Transverse colon (tissue), 4 donors: ENCODE measurements at places on chromosomes 1 and 21. TPM values are rescaled to one million over a fixed set of nuclear protein-coding genes. Genes with fewer than 3 reads are reported as not detected.

SLC35E2B gene
- 101 TPM for total RNA-seq

PIGM gene
- 8.2 TPM for total RNA-seq

CELA2B gene
- total RNA-seq = not detected

ASPM gene
- 13.9 TPM for total RNA-seq

DSCAM gene
- total RNA-seq = 0.16 TPM

RUNX3 gene
- total RNA-seq = 3.4 TPM

FALEC gene
- not detected for total RNA-seq

KRTAP19-3 gene
- total RNA-seq = not detected

- H3K4me1 ChIP-seq = no peaks in the 10 kb centered on the region
- no peaks in the 10 kb centered on the region for H3K27me3 ChIP-seq
- H3K36me3 ChIP-seq = no peaks in the 10 kb centered on the region
- no peak overlapping the region for H3K4me3 ChIP-seq
- H3K27ac ChIP-seq = no peak overlapping the region
Measured at GRCh38 chr1:163737261-163737660, 415.5 kb downstream of the NUF2 start.

- H3K4me1 ChIP-seq = peaks cover 12% of the 10 kb centered on the region
- H3K4me3 ChIP-seq = no peak overlapping the region
- no peak overlapping the region for H3K27ac ChIP-seq
- H3K36me3 ChIP-seq = no peaks in the 10 kb centered on the region
Measured at GRCh38 chr1:77416692-77417450, 135.1 kb downstream of the AK5 start.

DNA sequence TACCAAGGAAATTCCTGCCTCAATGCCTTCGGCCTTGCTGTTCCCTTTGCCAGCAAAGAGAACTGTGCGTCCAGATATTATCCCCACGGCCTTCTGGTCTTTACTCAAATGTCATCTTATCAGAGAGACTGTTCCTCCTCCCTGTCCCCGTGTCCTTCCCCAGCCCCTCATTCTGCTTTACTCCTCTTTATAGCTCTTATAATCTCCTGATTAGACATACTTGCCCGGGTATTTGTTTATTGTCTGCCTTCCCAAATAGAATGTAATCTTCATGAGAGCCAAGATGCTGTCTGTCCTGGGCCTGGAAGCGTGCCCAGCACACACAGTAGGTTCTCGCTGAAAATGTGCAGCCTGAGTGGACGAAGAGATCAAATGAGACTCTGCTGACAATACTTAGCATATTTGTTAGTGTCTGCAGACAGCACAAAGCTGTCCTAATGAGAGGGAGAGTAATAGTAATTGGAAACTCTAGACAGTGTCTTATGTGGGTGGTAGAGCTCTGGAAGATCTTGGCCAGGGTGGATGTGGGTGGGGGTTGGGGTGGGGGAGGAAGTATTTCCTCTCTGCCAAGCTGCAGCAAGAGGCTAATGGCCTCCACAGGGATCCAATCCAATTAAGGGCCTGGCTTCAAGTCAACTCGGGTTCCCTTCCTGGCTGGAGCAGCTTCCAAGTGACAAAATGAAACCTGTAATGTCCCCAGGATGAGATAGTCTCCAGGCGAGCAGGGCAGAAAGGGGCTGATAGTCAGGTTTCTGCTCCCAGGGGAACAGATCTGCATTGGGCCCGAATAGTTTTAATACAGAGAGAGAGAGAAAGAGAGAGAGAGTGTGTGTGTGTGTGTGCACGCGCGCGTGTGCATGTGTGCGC, 9.5 kb upstream of the CLIC4 start:
- H3K36me3 ChIP-seq = no peaks in the 10 kb centered on the region
- no peaks in the 10 kb centered on the region for H3K27me3 ChIP-seq
- peak overlapping the region; percentile 46 for H3K27ac ChIP-seq
- H3K4me1 ChIP-seq = peaks cover 15% of the 10 kb centered on the region

DNA sequence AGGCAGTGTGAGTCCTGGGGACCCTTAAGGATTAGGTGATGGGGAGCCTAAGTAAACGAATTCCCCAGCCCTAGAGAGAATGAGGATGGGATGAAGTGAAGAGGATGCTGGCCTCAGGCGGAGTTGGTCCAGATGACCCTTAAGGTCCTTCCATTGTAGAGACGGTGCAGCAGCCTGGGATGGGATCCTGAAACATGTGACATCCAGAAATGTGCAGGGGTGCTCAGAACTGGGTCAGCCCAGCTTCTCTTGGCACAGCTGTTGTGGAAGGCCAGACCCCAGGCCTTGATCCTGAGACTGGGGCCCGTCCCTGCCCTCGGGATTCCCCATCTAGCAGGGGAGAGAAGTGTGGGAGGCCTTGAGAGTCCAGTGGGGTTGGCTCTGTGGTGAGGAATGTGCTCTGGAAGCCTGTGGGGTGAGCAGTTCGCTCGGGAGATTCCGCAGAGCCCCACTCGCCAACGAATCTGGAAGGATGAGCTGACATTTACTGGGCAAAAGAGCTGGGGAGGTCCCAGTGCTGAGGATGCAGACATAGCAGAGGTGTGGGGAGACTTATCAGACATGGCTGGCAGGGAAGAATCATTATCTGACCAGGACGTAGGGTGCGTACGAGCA, 28.1 kb downstream of the A3GALT2 start:
- no peak overlapping the region for H3K27ac ChIP-seq
- H3K36me3 ChIP-seq = no peaks in the 10 kb centered on the region
- peaks cover 4% of the 10 kb centered on the region for H3K4me1 ChIP-seq
- DNase-seq = no peak
- no peak overlapping the region for H3K4me3 ChIP-seq

- no peaks in the 10 kb centered on the region for H3K27me3 ChIP-seq
- H3K4me3 ChIP-seq = no peak overlapping the region
- no peaks in the 10 kb centered on the region for H3K36me3 ChIP-seq
- H3K27ac ChIP-seq = peak overlapping the region; percentile 88
- peak; percentile 93 for DNase-seq
Measured at GRCh38 chr1:209652873-209653401, 712 bp upstream of the LAMB3 start.

- no peak overlapping the region for H3K4me3 ChIP-seq
- H3K27me3 ChIP-seq = no peaks in the 10 kb centered on the region
- DNase-seq = peak; percentile 85
- H3K27ac ChIP-seq = peak overlapping the region; percentile 78
- H3K36me3 ChIP-seq = no peaks in the 10 kb centered on the region
Measured at GRCh38 chr1:46187106-46187869, 10.9 kb downstream of the POMGNT1 start.

GRCh38 chr1:5730272-5731109, 261.7 kb downstream of the NPHP4 start:
- no peak overlapping the region for H3K4me3 ChIP-seq
- H3K27me3 ChIP-seq = peaks cover 8% of the 10 kb centered on the region
- no peak overlapping the region for H3K27ac ChIP-seq
- no peaks in the 10 kb centered on the region for H3K4me1 ChIP-seq

DNA sequence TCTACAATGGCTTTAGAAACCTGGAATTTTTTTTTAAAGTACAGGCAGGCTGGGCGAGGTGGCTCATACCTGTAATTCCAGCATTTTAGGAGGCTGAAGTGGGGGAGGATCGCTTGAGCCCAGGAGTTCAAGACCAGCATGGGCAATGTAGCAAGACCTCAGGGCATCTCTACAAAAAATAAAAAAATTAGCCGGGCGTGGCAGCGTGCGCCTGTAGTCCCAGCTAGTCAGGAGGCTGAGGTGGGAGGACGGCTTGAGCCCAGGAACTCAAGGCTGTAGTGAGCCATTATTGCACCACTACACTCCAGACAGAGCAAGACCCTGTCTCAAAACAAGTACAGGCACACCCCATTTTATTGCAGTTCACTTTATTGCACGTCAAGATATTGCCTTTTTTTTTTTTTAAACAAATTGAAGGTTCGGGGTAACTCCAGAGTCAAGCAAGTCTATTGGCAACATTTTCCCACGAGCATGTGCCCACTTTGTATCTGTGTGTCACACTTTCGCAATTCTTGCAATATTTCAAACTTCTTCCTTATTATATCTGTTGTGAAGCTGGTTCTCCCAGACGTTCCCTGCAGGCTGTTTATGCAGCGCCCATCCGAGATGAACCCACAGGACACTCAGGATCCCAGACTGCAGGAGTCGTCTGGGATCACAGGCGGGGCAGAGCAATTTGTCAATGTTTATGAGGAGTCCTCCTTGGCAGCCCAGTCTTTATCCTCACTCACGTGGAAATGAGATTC, 4.7 kb downstream of the HES2 start:
- H3K27ac ChIP-seq = peak overlapping the region; percentile 73
- peaks cover 63% of the 10 kb centered on the region for H3K27me3 ChIP-seq
- no peaks in the 10 kb centered on the region for H3K36me3 ChIP-seq
- DNase-seq = peak; percentile 55
- no peak overlapping the region for H3K4me3 ChIP-seq
- H3K4me1 ChIP-seq = peaks cover 48% of the 10 kb centered on the region

- peaks cover 3% of the 10 kb centered on the region for H3K4me1 ChIP-seq
- no peak for DNase-seq
- H3K27ac ChIP-seq = no peak overlapping the region
- no peaks in the 10 kb centered on the region for H3K36me3 ChIP-seq
- no peak overlapping the region for H3K4me3 ChIP-seq
- no peaks in the 10 kb centered on the region for H3K27me3 ChIP-seq
Measured at GRCh38 chr1:221442056-221442455, 299.8 kb downstream of the DUSP10 start.

GRCh38 chr1:16618719-16619118, 5.4 kb upstream of the NBPF1 start:
- no peak overlapping the region for H3K4me3 ChIP-seq
- peaks cover 10% of the 10 kb centered on the region for H3K4me1 ChIP-seq
- DNase-seq = peak; percentile 33

GRCh38 chr1:94063379-94063778, 57.6 kb downstream of the ABCA4 start:
- peaks cover 1% of the 10 kb centered on the region for H3K4me1 ChIP-seq
- no peaks in the 10 kb centered on the region for H3K36me3 ChIP-seq
- peak; percentile 35 for DNase-seq
- H3K27ac ChIP-seq = no peak overlapping the region

DNA sequence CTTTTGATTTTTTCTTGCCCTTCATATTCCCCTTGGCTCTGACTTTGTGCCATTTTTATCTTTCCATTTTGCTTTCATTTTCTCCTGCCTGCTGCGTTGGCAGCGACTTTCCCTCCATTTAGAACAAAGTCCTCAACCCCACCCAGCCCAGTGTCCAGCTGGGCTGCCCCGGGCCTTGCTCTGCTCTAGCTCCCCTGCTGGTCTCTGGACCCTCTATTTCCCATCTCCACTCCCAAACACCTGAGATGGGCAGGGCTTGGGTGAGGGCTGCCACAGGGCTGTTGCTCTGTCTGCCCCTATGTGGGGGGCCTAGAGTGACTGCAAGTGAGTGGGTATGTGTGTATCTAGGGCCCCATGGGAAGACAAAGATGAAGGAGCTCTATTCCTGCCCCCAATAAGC, 7.3 kb upstream of the ADAM15 start:
- no peak overlapping the region for H3K4me3 ChIP-seq
- no peaks in the 10 kb centered on the region for H3K36me3 ChIP-seq
- DNase-seq = peak; percentile 61
- H3K27me3 ChIP-seq = no peaks in the 10 kb centered on the region

DNA sequence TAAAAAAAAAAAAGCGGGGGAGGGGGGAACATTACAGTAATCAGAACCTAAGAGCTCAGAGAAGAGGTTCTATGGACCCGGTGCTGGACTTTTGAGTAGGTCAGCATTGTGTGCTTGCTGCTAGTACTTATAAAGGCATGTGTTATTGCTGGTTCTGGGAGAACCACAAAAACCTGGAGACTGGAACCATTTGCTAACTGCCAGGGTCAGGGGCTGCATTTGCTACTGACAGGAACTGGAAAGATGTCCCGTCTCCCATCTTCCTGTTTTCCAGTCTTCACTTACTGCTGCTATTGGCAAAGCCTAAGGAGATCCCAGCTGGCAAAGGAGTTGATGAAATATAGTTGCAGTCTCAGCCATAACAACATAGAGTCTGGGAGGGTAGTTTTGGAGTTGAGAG, 4.3 kb downstream of the RNF2 start:
- no peaks in the 10 kb centered on the region for H3K27me3 ChIP-seq
- no peak for DNase-seq
- H3K36me3 ChIP-seq = no peaks in the 10 kb centered on the region
- H3K4me1 ChIP-seq = peaks cover 20% of the 10 kb centered on the region

GRCh38 chr1:57072401-57073110, 106.7 kb upstream of the C8B start:
- DNase-seq = no peak
- H3K27me3 ChIP-seq = no peaks in the 10 kb centered on the region
- H3K27ac ChIP-seq = no peak overlapping the region
- no peaks in the 10 kb centered on the region for H3K4me1 ChIP-seq
- no peaks in the 10 kb centered on the region for H3K36me3 ChIP-seq
- no peak overlapping the region for H3K4me3 ChIP-seq

DNA sequence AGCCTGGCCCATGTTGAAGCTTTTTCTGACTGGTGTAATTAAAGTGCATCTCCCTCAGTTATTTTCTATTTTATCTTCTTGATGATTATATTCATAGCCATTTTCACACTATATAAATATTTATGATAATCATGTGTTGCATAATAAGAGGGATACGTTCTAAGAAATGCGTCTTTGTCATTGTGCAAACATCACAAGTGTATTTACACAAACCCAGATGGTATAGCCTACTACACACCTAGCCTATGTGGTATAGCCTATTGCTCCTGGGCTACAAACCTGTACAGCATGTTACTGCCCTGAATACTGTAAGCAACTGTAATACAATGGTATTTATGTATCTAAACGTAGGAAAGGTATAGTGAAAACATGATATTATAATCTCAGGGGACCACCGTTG, 88.1 kb downstream of the BACH1 start:
- no peak overlapping the region for H3K27ac ChIP-seq
- DNase-seq = no peak
- H3K36me3 ChIP-seq = no peaks in the 10 kb centered on the region

- H3K4me3 ChIP-seq = no peak overlapping the region
- H3K4me1 ChIP-seq = no peaks in the 10 kb centered on the region
- H3K27me3 ChIP-seq = no peaks in the 10 kb centered on the region
- no peak for DNase-seq
- no peak overlapping the region for H3K27ac ChIP-seq
- no peaks in the 10 kb centered on the region for H3K36me3 ChIP-seq
Measured at GRCh38 chr1:164969253-164969652, 387.3 kb downstream of the LMX1A start.

GRCh38 chr1:183586455-183586854, 3.8 kb downstream of the NCF2 start:
- no peak overlapping the region for H3K4me3 ChIP-seq
- no peaks in the 10 kb centered on the region for H3K27me3 ChIP-seq
- no peaks in the 10 kb centered on the region for H3K36me3 ChIP-seq
- no peak for DNase-seq

- H3K27me3 ChIP-seq = peaks cover 19% of the 10 kb centered on the region
- peaks cover 11% of the 10 kb centered on the region for H3K4me1 ChIP-seq
- no peak overlapping the region for H3K27ac ChIP-seq
- DNase-seq = no peak
Measured at GRCh38 chr21:26961698-26962097, 5.2 kb downstream of the ADAMTS5 start.
